NCI-H2029 treated with DMSO at 0.1 percent for 48 hours (cell line): ENCODE measurements at places on chromosomes 2 and 18.

DNA sequence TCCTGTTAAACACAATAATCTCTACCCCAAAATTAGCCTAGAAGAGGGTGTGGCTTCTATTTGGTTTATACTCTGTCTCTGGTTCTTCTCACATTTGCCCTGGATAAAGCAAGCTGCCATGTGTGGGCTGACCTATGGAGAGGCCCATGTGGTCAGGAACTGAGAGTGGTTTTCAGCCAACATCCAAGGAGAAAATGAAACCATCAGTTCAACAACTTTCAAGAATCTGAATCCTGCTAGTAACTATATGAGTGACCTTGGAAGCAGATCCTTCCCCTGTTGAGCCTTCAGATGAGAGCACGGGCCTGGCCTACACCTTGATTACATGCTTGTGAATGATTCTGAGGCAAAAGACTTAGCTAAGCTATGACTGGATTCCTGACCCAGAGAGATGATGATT is 11.5 kb upstream of the TRIB2 start:
- no peak for DNase-seq

- DNase-seq: no peak
These were observed 179.1 kb downstream of the LDLRAD4 start for GRCh38 chr18:13397504-13398163.

DNA sequence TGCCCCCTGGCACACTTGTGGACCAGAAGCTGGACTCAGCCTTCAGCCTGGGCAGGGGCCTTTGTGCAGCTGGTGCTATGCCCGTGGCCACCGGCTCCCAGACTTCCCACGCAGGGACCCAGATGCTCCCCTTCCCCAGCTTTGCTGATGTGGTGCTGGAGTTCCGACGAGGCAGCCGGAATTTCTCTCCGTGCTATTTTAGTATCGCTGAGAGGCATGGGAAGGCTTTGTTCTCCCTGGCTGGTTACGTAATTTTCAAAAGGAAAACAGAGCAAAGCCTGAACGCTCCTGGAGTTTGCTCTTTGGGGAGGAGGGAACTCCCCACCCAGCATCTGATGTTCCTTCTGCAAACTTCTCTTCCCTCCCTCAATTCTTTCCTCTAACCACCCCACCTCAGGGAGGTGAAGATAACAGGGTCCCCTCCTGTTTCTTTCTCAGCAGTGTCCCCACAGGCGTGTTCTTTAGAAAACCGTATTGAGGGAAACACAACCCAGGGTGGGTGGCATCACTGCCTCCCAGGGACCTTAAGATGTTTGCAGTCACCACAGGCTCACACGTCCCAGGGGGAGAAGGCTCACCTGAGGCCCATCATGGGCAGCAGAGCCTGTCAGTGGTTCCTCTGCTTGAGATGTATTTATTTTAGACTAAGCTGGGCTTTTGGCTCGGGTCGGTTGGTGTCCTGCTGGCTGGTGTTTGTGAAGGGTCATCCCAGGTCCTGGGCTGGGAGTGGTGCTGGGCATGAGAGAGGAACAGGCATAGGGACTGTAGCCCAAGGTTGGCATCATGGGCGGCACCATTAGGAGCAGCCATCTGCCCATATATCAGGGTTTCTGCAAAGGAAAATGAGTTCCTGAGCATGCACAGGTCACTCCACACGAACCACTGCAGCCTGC is 95.0 kb downstream of the MAPK4 start:
- DNase-seq: no peak

DNA sequence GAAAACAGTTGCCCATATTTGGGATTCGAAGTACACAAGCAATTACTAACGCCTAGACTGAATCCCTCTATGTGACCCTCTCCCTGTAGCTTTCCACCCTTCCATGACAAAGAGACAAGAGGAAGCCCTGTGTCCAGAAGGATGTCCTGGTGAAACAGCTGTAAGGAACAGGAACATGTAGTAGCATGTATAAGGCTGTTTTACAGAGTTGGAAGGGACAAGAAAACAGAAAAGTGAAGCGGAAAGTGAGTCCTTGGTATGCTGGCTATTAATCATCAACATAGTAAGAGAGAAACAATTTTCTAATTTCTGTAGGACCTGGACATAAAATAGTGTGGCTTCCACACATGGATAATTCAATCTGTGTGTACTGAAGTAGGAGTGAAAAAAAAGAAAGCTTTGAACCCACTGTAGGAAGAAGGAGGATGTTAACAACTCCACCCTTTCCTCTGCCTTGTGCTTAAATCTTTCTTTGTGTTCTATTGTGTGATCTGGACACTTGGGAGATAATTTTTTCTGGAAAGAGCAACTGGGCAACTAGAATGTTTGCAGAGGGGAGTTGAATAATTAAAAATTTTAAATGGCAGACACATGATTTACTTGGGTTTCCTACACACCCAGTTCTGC is 162.3 kb upstream of the ZSWIM2 start:
- no peak for DNase-seq

- DNase-seq: no peak
These were observed 38.1 kb downstream of the SMAD4 start for GRCh38 chr18:51068105-51068504.

DNA sequence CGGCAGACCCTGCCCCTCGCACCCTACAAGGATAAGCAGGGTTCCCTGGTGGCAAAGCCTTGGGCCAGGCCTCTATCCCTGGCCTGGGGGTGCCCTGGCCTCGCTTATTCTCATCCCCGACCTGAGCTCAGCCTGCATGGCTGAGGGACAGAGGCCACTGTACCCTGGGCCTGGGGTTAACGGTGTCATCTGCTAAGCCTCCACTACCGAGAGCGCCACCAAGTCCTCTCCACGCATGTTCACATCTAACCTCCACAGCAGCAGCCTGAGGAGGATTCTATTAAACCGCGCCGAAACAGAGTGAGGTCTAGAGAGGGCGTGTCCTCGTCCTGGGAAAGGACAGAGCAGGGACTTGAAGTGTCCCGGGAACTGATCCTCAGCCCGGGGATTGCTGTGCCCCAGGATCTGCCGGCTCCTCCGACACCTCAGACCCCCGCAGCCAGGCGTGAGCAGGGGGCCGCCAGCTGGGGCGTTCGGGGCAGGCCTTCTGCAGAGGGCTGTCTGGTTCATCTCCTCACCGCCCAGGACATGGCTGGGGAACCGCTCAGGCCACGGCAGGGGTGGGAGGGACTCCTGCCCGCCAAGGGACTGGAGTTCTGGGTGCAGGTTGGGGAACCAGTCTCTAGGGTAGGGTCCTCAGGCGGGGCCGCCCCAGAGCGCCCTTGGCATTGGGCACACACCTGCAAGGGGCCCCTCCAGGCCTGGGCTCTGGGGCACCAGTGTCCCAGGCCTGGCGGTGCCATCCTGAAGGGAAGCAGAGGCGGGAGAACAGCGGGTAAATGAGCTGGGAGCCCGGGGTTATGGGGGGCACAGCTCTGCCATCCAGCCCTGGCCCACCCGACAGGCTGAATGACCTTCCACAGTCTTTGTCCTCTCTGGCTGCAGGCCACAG is 68.0 kb upstream of the SMAD7 start:
- no peak for DNase-seq
